ENCODE measurements at places on chromosomes 3 and 15.

- no peak for DNase-seq
Measured at GRCh38 chr3:192863091-192863420, 54.6 kb downstream of the MB21D2 start.

GRCh38 chr3:149496891-149497290 is 22.4 kb downstream of the TM4SF4 start:
- DNase-seq: no peak

DNA sequence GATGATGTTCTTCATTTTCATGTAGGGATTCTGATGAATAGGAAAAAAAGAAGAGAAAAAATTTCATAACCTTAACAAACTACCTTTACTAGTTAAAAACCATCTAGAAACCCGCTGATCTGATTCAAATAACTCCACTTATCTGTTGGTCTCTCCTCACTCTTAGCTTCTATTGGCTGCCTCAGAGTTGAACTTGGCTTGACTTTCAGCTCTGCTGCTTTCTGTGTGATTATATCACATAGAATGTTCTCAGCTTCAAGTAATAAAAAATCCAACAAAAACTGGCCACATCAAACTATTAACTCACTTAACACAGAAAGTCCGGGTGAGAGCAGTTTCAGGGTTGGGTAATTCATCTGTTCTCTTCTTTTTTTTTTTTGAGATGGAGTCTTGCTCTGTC is 126.8 kb upstream of the RASGRP1 start:
- no peak for DNase-seq

DNA sequence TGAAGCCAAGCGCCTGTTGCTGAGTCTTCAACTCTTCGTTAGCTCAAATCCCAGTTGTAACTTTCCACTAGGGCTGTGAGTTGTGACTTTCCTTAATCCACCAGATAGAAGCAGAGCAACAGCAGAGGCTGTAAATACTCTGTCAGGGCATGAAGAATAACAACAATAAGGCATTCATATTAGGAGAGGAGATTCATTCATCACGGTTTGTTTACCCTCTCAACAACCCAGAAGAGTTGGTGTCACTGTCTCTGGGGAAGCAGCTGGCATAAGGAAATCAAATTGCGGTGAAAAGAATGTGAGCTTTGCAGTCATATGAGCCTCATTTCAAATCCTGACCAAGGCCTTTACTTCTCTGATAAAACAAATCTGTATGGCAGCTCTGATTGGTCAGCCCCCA is 184.8 kb downstream of the SHQ1 start:
- peak; percentile 98 for DNase-seq

- no peak for DNase-seq
Measured at GRCh38 chr15:64229129-64229724, 66.4 kb upstream of the PPIB start.

GRCh38 chr3:18344306-18345014 is 80.7 kb downstream of the SATB1 start:
- DNase-seq: no peak

- DNase-seq: no peak
Measured at GRCh38 chr3:73536952-73537351, 87.8 kb downstream of the PDZRN3 start.

GRCh38 chr3:111541911-111542483 is at the start of gene CD96:
Gene CD96, plus strand, starts transcription at chr3:111542197. Its CDS starts 52 bp downstream, at chr3:111542249.
- DNase-seq: peak; percentile 97

GRCh38 chr3:52454938-52455282 is 494 bp upstream of the NISCH start:
- DNase-seq: no peak

DNA sequence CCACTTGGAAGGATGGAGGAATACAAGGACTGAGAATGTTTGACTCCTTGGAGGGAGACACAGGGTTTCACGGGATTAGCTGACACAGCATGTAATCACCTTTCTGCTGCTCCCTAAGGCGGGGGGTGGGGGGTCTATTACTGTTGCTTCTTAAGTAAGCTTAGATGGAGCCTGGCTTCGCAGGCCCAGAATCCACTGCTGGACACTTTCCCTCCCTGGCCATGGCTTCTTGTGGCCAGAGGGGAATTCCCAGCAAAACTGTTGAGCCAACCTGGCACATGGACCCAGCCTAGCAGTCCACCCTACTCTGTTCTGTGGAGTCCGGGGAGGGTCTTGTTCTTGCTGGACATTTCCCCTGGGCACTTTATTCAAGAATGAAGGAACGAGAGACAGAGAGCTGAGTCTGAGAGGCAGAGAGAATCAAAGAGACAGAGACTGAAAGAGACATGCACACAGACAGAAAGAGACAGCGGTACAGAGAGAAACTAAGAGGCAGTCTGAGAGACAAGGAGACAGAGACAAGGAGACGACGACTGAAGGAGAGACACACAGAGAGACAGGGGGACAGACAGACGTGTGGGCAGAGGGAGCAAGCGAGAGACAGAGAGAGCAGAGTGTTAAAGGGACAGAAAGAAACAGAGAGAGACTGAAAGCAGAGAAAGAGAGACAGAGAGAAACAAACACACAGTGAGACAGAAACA is 55.6 kb upstream of the DLG1 start:
- no peak for DNase-seq

- DNase-seq: no peak
Measured at GRCh38 chr3:136074546-136075170, 109.1 kb downstream of the PPP2R3A start.

GRCh38 chr3:194029846-194030245 is 106.1 kb upstream of the HES1 start:
- no peak for DNase-seq

- no peak for DNase-seq
Measured at GRCh38 chr15:29688506-29689286, 133.6 kb downstream of the TJP1 start.

- no peak for DNase-seq
Measured at GRCh38 chr15:26201177-26201858, 338.2 kb upstream of the ATP10A start.

- DNase-seq: no peak
Measured at GRCh38 chr3:9507586-9508578, 45.7 kb downstream of the LHFPL4 start.

GRCh38 chr15:41794081-41794480 is 19.8 kb downstream of the MAPKBP1 start:
- no peak for DNase-seq

DNA sequence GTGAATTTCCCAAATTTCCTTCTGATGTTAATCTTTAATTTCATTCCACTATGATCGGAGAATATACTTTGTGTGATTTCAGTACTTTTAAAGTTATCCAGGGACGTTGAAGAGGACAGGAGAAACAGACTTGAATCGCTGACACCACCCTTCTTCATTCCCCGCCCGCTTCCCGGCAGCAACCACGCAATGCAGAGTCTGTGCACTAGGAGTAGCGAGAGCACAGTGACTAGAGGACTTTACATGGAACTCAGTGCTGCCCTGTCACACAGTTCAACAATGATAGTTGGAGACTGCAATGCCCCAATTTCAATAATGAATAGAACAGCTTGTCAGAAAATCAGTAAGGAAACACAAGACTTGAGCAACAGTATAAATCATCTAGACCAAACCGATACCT is 73.9 kb downstream of the RNF13 start:
- DNase-seq: no peak

GRCh38 chr3:61532739-61533500 is 28.5 kb upstream of the PTPRG start:
- DNase-seq: no peak

- no peak for DNase-seq
Measured at GRCh38 chr3:45844616-45845015, 2.7 kb upstream of the LZTFL1 start.

- no peak for DNase-seq
Measured at GRCh38 chr15:65494076-65494475, 23.4 kb downstream of the DPP8 start.

DNA sequence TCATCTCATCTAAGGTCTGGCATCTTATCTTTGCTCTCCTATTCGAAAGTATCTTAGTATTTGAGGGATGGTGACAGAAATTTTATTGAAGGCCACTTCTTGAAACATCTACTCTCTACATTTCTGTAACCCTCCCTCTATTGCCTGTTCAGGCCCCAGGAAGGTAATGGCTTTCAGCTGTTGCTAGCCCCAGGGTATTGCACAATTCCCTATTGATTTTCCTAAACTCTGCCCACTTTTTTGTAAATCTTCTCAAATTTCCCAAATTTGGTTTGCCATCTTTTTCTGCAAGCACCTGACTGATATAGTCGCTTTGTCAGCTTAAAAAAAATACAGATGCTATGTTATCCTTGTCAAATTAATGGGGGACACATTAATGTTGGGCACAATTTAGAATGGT is 242.1 kb downstream of the RAP2B start:
- DNase-seq: no peak

DNA sequence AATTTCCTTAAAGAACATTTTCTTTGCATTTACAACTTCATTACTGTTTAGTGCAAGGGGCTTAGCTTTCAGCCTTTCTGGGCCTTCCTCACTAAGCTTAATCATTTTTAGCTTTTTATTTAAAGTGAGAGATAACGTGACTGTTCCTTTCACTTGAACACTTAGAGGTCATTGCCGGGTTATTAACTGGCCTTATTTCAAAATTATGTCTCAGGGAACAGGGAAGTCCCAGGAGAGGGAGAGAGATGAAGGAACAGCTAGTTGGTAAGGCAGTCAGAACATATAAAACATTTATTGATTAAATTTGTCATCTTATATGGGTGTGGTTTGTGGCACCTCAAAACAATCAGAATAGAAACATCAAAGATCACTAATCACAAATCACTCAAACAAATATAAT is 268.7 kb downstream of the TIGIT start:
- DNase-seq: no peak

DNA sequence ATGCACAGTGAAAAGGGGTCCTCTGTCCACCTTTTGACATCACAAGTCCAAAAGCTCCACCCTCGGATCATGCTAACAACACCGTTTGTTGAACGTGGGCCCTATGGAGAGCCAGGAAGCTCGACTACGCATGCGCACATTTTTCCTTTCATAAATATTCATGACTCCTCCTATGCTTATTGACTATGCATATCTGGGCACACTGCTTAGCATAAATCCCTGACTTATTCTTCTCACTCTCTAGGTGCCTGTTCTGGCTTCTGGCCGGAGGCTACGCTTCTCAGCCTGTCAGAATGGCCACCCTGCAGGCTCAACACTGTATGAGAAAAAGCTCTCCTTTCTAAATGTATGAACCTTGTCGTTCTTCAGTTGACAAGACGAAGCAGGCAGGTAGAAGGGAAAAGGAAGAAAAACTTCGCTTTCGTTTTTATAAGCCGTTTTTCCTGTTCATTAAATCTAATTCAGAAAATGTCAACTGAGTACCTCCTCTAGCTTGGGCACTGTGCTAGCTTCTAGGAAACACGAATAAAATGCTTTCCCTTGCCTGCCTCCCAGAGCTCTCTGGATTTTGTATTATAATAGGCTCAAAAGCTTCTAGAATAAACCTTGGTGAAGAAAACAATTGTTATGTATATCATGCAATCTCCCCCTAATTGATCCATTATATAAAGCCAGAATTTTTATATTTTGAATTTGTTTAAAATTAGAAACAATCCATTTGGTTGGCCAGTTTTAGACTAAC is 207.7 kb downstream of the ATP10A start:
- DNase-seq: no peak

- peak; percentile 49 for DNase-seq
Measured at GRCh38 chr3:163481738-163482137, 1596.6 kb downstream of the SI start.

GRCh38 chr3:13896473-13897154 is 16.7 kb upstream of the WNT7A start:
- peak; percentile 80 for DNase-seq

GRCh38 chr3:134364936-134365765 is 9.1 kb downstream of the AMOTL2 start:
- no peak for DNase-seq

DNA sequence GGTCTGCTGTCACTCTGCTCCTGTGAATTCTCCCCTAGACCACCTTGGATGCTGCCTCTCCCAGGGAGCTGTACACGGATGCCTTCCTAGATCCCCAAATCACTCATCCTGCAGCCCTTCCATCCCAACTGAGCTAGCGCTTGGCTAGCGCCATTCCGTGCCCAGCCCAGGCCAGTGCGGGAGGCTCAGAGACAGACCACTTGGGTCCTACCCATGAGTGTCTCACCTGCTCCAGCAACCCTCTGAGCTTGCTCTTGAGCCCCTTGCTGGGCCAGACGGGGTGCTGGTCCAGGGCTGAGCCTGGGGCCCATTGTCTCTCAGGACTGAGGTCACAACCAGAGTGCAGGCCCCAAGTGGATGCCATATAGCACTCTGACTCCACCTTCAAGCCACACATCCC is 17.7 kb downstream of the SH2D7 start:
- no peak for DNase-seq

DNA sequence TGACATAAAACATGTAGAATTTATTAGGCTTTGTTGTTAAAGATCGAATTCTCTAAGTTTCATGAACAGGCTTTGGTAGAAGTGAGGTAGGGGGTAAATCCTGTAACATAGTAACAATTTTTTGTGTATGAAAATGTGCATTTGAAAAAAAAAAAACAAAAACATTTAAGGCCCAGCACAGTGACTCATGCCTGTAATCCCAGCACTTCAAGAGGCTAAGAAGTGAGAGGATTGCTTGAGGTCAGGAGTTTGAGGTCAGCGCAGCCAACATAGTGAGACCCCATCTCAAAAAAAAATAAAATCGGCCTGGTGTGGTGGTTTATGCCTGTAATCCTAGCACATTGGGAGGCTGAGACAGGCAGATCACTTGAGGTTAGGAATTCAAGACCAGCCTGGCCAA is 26.8 kb upstream of the PPP4R2 start:
- DNase-seq: no peak

DNA sequence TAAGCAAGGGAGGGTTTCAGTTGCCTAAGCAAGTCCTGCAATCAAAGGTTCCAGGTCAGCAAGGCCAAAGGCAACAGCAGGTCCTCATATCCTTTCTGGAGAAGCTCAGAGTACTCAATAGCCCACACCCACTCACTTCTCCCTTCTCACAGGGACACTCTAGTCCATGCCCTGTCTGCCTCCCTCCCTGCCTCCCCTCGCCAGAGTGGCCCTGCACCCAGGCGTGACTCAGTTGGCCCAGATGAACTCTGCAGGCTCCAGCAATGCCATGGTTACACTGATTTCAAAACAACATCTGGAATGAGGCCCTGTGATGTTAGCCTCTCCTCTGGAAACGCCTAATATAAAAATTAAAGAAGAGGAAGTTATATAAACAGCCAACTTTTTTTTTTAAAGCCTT is 32.9 kb downstream of the IL16 start:
- DNase-seq: no peak

DNA sequence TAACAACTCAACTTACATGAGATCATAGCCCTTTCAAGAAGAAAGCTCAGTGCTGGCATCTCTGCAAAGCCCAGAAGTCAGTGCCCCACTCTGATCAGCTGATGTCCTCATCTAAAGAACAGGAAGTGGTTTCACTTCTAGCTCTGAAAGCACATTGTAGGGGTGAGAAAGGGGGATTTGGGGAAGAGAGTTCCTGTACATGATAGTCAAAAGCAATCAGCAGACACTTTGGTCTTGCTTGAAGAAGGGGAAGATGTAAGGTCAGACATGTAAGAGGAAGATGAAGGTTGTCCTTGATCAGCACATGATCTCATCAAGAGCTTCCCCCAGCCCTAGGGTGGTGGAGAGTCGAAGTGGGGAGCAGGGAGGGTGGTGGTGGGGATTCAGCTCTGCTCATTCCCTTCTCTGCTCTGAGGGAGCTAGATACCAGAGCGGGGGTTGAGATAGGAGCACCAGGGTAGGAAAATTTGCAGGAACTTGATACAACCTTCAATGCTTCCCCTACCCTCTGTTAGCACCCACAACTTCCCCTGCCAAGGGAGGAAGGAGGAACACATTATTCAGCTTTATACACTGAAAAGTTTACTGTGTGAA is 76.4 kb upstream of the ETV5 start:
- peak; percentile 10 for DNase-seq

Data from SK-MEL-5 (cell line).